GM23338 (cell line): ENCODE measurements at places on chromosomes 3 and 15. TPM values are rescaled to one million over a fixed set of nuclear protein-coding genes. Genes with fewer than 3 reads are reported as not detected.

GRCh38 chr15:39434163-39434562 is 146.7 kb upstream of the THBS1 start:
- DNase-seq: no peak

- DNase-seq: no peak
These were observed 374.1 kb downstream of the RORA start for GRCh38 chr15:60854858-60855564.

DNA sequence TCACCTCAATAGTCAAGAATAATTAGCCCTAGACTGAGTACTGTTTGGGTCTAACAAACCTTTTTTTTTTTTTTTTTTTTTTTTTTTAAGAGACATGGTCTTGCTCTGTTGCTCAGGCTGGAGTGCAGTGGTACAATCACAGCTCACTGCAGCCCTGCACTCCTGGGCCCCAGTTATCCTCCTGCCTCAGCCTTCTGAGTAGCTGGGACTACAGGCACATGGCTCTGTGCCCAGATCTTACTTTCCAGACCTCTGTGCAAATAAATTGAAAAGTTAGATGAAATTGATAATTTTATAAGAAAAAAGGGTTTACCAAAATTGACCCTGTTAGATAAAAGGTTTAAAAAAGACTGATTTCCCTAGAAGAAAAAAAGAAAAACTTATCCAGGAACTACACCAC is 79.0 kb downstream of the NR2E3 start:
- no peak for DNase-seq

DNA sequence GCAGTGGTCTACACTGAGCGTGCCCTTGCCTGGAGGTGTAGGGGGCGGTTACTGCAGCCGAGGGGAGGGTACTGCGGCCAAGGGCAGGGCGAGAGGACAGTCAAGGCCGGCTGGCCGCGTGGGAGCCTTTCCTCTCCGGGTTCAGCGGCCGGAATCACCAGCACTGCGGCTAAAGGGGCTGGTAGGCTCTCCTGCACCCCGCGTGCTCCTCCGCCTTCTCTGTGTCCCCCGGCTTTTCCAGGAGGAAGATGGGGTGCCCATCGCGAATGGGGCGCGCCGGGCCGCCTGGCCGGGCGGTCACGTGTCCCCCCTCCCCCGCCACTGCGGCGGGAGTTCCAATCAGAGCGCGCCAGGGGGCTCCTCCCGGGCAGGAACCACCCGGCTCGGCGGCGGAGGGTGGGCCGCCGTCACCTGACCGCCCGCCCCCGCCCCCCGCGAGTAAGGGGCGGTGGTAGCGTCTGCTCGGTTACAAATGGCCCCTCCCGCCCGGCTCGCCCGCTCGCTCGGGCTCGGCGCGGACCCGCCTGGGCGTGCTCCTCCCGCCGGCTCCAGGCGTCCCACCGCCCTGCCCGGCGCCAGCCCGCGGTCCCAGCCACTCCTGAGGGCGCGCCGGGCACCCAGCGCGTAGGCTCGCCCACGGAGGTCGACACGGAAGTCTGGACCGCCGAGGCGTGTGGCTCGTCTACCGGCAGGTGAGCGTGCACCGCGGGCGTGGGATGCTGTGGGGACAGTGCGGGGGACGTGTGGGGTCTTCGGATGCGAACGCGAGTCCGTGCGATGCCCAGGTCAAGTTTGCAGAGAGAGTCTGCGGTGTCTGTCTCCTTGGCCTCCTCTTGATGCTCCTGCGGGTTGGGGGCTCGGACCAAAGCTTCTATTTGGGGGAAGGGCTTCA is 242.6 kb upstream of the TOPAZ1 start:
- DNase-seq: peak; percentile 89

DNA sequence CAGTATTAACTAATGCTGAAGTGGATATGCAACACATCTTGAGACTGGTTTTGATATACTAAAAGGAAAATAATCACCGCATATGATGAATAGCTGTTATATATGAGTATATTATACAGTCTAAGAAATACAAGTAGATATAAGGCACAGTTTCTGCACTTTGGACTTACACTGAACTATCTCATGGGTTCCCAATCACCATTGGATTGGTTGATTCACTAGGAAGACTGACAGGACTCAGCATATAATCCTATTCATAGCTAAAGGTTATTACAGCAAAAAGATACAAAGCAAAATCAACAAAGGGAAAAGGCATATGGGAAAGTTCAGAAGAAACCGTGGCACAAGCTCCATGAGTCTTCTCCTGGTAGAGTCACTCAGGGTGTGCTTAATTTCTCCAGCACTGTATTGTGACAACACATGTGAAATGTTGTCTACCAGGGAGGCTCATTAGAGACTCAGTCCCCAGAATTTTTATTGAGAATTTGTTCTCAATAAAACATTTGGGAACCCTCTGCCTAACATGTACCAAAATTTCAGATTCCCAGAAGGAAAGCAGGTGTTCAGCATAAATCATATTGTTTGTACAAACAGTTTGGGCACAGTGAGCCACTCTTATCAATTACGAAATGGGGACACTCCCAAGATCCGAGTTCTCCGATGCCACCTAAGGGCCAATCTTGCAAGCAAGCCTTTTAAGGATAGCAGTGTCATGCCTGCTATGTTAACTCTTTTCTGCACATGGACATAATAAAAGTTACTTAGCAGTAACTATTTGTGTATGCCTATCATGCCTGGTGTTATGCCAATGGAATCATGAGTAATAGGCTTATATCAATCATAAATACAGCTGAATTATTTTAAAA is 26.8 kb downstream of the CMC1 start:
- peak; percentile 22 for DNase-seq

GRCh38 chr3:97815149-97815917 is 6.5 kb upstream of the CRYBG3 start:
- DNase-seq: no peak

The TMOD2 gene
- 5.9 and 7.4 TPM in 2 replicates for total RNA-seq
